Left hindlimb (tissue), 1 donor: ENCODE measurements at places on chromosomes 6 and 20.

DNA sequence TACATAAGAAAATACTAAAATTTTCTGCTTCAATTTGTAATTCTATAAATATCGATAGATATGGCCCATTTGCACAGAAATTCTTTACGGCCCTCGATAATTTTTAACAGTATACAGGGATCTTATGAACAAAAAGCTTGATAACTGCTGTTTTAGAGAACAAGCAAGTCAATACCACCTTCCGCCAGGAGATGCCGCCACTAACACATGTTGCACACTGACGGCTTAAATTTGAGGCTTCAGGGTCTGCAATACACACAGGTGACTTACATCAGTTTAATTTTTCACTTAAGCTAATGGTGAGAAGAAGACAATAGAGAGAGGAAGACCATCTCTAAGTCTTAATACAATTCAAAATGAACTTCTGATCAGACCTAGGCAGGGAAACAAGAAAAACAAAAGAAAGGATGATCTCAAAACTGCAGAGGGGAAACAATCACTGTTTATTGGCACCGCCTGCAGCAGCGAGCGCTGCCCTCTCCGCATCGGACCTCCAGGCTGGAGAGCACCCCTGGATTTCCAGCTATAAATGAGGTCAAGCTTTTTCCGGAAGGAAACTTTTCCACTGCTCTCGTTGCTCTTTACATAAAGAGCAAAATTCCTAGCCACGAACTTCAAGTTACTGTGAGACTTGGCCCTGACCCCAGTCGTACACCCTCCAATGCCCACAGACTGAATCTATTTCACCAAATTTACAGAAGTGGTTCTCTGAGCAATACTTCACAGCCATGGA lies 53.9 kb downstream of the OTOR start:
- DNase-seq: peak; percentile 67

DNA sequence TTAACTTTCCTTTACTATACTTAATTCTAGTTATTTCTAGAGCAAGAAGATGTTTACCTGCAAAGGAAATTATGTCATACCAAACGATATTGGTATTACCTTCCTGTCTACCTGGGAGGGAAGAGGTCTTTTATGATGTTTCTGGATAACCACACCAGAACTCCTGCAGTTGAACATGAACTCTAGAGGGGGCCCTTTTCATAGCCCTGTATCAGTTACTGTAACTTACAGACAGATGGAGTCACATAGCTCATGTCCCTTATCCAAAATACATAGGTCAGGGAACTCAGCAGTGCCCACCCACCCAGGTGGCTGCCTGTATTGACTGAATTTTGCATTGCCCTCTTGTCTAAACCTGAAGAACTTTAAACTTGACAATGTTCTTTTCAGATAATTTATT lies 35.1 kb upstream of the MYL9 start:
- DNase-seq: no peak

GRCh38 chr6:57195457-57195856 lies 23.3 kb downstream of the BAG2 start:
- DNase-seq: no peak

DNA sequence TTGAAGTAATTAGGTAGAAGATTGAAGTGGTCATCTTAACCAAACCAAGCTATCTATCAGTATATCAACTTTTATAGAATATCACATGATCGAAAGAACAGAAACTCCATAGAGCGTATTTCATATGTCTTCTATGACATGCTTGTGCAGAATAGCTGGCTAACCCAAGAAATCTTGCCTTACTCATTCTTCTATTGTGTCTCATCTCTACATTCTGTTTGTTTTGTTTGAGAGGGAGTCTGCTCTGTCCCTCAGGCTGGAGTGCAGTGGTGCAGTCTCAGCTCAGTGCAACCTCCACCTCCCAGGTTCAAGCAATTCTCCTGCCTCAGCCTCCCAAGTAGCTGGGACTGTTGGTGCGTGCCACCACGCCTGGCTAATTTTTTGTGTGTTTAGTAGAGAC lies 10.6 kb downstream of the TAB2 start:
- DNase-seq: no peak

GRCh38 chr20:60221593-60221992 lies 263.4 kb downstream of the CDH26 start:
- no peak for DNase-seq

DNA sequence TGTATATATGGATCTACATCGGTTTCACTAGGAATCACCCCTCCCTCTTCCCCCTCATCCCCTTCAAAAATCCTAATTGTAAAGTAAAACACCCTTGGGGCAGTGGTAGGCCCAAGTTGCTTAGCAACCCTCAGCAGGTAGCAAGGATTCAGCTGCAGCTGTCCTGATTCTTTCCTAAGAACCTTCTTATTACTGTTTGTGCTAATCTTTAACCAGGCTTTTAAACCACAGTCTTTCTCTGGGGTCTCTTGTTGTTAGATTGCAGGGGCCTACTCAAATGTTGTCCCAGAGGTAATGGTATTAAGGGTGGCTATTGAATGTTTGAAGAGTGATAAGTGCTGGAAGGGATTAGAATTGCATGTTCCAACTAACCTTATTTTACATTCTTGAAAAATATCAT lies 46.4 kb downstream of the PRL start:
- no peak for DNase-seq

GRCh38 chr6:3977875-3978711 lies 100.8 kb downstream of the FAM217A start:
- peak; percentile 78 for DNase-seq

DNA sequence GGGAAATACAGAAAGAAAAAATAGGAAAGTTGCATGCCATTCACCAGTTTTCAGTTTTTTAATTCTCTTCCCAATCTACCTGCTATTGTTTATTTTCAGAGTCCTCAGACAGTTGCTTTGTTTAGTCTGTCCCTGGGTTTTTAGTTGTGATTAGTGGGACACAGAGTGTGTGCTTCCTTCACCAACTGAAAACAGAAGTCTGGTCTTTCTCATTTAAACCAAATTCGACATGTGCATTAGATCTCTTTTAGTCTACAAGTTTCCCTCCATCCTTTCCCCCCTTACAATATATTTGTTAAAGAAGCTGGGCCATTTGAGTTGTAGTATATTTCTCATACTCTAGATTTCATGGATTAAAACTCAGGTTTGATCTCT lies 58.7 kb upstream of the STMND1 start:
- DNase-seq: no peak

DNA sequence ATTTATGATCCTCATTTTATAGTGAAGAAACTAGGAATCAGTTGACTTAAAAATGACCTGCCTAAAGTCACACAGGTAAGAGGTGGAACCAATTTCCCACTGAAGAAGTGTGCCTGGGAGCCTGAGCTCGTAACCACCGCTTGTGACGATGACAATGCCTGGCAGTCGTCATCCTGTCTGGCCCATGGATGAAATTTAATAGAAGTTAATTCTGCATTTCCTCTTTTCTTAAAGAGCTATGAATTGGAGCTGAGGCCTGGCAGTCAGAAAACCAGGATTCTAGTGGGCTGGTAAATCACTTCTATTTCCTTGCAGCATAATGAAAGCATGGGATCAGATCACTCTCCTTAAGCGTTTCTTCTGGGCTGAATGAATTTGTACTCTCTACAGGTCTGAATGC lies 200.0 kb upstream of the SGK1 start:
- no peak for DNase-seq

DNA sequence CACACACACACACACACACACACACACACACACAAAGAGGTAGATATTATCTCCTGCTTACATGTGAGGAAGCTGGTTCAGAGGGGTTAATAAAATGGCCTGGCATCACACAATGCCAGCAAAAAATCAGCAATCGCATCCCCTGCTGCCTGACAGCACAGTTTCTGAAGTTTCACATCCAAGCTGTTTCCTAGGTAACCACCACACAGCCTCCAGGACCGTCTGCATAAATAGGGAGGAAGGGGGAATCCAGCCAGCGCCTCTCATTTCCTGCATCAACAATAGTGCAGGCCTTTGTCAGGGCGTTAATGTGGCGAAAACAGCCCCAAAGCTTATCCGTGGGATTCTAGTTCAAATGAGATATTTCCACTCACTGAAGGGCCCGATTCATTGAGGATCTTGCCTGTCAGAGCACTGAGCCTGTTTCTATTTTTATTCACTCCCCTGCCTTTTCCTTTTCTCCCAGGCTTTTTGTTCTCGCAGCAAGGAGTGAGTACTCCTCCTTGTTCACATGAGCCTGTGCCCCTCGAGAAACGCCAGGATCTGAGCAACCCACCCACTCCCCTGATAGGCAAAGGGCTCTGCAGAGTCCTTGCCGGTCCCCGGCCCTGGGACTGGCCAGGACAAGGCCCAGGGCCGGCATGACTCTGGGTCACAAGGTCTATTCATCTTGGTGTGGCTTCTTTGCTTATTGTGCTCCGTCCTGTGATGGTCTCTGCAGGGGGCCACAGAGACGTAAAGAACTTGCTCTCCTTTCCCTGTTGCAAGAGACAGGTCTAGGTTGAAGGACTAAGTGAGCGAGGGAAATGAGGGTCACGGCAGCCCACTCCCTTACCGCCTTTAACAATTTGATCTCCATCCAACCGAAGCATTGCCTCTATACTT lies 32.7 kb downstream of the TUBB2B start:
- peak; percentile 64 for DNase-seq

DNA sequence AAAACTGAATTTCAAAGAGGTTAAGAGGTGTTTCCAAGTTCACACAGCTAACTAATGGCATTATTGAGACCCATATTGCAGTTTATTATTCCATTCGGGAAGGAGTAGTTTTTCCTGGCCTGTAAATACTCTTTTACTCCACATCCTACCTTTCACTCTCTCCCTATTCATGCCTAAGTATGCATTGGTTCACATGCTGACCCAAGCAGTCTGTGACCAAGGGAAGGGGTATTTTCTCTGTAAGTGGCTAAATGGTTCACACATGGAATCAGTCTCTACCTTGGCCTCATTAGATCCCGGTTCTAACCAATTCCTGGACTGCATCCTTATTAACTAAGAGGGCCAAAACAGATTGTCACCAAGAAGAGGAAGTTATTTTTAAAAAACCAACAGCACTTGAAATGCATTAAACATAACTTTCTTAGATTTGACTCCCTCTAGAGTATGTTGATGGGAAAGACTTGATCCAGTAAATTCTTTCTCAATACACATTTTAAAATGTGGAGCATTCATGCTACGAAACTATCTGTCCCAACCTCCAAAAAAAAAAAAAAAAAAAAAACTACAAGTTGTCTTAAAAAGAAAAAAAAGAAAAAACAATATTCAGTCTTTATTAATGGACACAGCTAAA lies 17.8 kb upstream of the RSPO3 start:
- DNase-seq: no peak

DNA sequence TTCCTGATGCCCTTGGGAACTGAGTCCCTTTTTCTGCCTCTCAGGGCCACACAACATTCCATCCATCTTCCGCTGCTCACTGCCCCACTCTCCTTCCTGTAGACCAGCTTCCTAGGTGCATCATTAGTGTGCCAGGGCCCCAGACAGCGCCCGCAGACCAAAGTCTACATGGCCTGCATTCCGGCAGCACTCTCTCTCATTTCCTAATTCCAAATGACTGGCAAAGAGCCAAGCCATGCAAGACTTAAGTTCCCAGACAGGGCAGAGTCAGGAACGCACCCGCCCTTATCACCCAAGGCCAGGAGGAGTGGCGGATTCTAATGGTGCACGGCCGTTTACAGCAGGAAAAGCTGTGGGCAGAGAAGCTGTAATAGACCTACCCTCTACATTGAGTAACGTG lies 159.8 kb upstream of the ARID1B start:
- no peak for DNase-seq

- no peak for DNase-seq
Observed at GRCh38 chr6:166204852-166205650, 37.4 kb upstream of the TBXT start.

DNA sequence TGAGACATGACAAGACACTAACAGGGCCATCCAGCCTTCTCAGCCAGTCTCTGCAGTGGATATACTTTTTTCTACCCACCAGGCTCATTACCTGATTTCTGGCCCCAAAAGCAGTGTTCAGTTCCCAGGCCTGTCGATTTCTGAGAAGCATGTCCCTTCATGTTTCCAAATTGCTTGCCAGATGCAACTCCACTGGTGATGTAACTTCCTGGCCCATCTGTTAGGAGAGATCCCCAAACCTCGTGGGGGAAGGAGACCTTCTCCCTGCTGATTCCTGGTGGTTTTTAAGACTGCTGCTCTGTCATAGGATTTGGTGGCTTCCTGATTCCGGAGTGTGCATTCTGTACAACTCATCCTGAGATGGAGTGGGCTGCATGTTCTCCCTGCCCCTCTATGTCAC lies 31.6 kb upstream of the MRPS10 start:
- no peak for DNase-seq

GRCh38 chr20:8145246-8146168 lies 13.4 kb downstream of the PLCB1 start:
- no peak for DNase-seq

- DNase-seq: no peak
Observed at GRCh38 chr6:92684386-92684785, 735.0 kb downstream of the EPHA7 start.

DNA sequence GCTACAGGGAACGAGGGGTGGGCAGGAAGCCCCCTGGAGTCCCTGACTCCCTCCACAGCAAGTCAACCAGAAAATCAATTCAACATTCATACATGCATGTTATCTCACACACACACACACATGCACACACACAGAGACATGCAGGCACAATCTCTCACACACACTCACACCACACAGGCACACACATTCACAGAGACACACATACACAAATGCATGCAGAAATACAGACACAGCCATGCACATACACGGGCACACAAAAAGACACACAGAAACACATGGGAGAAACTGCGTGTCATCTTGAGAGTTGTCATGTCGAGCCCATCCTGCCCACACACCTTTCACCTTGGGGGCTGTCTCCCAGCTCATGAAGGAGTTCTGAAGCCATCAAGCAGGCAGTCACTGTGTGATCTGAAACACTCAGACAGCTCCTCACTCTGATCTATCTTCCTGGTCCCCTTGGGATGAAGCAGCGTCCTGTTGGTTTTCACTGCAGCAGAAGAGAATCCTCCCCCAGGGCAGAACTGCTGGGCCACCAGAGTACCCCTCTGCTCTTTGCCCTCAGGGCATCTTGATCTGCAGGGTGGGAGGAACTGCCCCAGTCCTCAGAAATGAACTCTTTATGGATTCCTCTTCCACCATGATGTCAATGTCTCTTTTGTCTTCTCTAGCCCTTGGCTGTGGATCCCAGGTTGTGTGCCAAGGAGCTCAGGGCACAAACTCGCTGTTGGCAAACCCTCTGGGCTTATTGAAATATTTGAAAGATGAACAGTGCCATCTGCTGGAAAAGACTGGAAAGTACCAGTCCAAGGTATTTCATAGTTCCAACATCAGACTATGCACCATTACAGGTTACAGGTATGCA lies 8.8 kb downstream of the RAET1L start:
- peak; percentile 65 for DNase-seq

DNA sequence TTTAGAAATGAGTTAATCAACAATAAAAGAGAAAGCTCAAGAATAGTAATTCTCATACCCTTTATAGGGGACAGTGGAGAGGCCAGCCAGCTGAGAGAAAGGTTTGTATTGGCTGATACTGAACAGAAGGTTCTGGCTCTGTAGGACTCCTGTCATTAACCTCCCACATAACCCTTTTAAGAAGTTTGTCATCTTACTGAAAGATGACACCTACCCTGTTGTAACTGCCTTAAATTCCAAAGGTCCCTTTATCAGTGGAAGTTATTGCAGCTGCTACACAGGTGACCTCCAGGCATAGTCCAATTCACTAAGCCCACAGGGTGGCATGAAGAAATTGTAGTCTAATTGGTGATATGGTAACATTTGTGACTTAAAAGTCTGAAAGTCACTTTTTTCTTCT lies 790.1 kb downstream of the TENT5A start:
- no peak for DNase-seq
